Stimulated activated CD4-positive, alpha-beta T cell treated with anti-CD3 and anti-CD28 coated beads, Interleukin-4, amount 100 ng/mL, for 4 hours (primary cell): ENCODE measurements at places on chromosomes 5 and 9.

DNA sequence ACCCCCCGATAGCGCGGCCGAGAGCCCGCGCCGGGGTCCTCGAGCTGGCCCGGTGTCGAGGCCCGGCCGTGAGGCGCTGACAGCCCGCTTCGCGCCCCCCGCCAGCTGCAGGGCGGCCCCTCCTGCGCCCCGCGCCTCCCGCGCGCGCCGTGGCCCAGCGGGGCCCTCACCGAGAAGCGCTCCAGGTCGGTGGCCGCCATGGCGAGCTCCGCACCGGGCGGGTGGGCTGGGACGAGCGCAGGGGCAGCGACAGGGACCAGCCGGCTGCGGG, 166 bp downstream of the SEPTIN8 start:
- no peak for DNase-seq

DNA sequence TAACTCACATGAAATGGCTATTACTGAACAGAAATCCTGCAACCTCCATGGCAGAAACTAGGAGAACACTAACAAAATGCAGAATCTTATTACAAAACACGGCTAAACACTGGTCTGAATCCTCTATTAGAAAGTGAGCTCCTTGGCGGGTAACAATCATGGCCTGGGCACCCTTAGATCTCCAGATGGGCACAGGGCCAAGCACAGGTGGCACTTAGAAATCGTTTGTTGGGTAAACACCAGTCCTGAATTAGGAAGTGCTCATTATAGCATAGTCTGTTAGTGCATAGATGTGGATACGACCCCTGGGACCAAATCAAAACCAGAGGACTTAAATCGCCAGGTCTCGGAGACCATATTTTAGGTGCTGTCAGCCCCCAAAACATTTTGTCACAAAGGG, 14.4 kb downstream of the VDAC1 start:
- DNase-seq: no peak

GRCh38 chr9:109316207-109316640, 4.6 kb downstream of the EPB41L4B start:
- no peak for DNase-seq

GRCh38 chr9:109250311-109250741, 70.5 kb downstream of the EPB41L4B start:
- no peak for DNase-seq

DNA sequence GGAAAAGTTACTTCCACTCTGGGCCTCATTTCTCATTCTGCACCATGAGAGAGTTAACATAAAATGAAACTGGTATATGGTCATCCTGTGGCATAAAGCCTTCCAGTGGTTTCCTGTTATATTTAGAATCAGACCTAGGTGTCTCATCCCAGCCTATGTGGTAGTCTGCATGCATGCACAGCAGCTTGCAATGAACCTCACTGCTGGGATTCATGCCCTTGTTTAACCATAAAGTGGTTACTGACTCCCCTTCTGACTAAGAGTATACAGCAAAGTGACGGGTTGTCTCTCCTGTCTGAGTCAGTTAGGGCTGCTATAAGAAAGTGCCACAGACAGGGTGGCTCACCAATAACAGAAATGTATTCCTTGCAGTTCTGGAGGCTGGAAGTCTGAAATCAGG, 14.7 kb upstream of the TDRD7 start:
- no peak for DNase-seq

GRCh38 chr9:93181672-93182435, 2.1 kb upstream of the WNK2 start:
- DNase-seq: no peak

- no peak for DNase-seq
Observed at GRCh38 chr9:131833083-131833482, 93.2 kb upstream of the RAPGEF1 start.

GRCh38 chr9:93061791-93062763, 3.6 kb downstream of the SUSD3 start:
- no peak for DNase-seq

DNA sequence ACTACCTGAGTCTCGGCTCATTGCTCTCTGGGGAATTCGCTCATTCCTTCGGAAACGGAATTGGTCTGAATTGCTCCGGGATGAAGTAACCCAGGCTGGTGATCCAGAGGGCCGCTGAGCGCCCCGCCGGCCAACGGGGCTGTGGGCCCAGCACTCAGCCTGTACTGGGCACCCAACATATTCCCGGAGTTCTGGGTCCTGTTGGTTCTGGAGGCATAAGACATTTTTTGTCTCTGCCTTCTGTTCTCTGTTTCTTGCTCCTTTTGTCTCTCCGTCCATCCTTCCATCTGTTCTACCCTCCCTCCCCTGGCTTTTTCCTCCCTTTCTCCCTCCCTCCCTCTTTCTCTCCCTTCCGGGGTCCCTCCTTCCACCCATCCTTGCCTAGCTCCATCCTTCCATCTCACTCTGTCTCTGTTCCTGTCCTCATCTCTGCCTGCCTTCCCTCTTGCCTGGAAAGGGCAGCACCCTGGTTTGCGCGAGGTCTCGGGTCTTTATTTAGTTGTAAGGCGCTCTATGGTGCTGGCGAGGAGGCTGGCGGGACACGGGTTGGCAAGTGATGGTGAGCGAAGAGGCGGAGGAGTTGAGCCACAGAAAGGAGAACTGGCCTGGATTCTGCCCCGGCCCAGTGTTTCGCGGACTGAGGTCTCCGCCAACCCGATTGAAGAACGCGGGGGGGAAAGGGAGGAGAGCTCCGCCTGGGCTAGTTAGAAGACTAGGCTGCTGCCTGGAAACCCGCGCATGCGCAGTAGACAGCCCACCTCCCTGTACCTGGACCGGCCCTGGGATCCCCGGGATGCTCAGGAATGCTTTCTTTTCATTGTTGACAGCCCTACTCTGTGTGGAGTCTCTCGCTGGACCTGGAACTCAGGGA, 1468.0 kb downstream of the FOXD4L5 start:
- DNase-seq: peak; percentile 49

DNA sequence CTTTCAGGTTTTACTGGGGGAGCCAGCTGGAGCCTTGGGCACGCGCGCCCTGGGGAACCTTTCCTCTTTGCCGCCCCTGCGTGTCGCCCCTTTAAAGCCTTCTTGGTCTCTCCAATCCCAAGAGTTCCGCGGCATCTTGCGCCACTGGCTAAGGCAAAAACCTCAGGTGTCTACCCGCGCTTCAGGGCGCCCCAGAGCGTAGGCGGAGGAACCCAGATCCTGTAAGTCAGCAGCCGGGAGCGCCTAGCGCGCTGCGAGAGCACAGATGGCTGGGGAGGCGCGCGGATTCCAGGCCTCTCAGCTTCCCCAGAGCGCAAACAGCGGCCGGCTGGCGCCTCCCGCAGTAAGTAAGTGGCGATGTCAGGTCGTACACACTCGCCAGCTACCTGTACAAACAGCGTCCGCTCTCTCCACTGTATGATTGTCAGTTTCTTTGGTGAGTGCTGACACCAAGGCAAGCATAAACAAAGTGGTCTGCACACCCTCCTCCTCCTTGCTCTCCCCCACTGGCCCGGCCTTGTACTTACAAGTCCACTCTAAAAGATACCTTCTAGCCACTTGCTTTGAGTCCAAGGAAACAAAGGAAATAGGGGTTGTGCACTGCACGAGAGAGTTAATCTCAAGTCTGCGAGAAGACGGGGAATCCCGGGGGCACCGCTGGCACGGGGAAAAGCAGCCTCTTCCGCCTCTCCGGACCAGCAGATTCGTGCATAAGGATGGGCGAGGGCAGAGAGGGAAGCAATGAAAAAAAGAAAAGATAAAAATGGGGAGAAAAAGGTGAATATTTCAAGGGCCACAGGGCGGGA, 2.9 kb downstream of the HTR1A start:
- DNase-seq: no peak

- DNase-seq: no peak
Observed at GRCh38 chr9:111463048-111463447, 21.1 kb downstream of the ECPAS start.

DNA sequence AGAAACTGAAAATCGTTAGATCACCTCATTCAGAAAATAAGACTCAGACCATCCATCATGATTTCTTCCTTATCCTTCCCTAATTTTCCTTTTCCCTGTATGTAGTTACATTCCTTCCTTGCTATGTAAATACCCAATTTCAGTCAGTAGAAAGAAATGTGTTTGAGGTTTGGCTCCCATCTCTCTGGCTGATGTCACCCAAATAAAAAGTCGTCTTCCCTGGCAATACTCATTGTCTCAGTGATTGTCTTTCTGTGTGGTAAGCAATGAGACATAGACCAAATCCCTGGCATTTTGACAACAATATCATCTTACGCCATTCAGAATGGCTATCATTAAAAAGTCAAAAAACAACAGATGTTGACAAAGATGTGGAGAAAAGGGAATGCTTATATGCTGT, 303.9 kb upstream of the EDIL3 start:
- no peak for DNase-seq

GRCh38 chr5:22644859-22645258, 208.3 kb downstream of the CDH12 start:
- DNase-seq: no peak
